ENCODE measurements at places on chromosomes 7 and 10.

DNA sequence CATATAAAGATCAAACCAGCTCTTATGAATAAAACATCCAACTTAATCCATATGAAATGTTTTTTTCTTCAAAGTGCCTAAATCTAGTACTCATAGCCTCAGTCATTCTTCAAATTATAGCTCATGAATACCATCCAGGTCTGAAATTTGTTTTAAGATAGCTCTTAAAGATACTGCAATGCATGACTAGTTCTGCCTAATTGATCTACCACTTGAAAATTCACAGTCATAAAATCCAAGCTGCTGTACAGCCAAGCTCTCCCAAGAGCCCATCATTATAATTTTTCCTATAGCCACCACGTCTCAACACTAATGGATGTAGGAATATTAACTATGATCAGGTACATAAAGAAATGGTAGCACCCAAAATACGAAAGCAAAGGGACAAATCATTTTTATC, 87.9 kb upstream of the RNF148 start:
- DNase-seq = no peak

DNA sequence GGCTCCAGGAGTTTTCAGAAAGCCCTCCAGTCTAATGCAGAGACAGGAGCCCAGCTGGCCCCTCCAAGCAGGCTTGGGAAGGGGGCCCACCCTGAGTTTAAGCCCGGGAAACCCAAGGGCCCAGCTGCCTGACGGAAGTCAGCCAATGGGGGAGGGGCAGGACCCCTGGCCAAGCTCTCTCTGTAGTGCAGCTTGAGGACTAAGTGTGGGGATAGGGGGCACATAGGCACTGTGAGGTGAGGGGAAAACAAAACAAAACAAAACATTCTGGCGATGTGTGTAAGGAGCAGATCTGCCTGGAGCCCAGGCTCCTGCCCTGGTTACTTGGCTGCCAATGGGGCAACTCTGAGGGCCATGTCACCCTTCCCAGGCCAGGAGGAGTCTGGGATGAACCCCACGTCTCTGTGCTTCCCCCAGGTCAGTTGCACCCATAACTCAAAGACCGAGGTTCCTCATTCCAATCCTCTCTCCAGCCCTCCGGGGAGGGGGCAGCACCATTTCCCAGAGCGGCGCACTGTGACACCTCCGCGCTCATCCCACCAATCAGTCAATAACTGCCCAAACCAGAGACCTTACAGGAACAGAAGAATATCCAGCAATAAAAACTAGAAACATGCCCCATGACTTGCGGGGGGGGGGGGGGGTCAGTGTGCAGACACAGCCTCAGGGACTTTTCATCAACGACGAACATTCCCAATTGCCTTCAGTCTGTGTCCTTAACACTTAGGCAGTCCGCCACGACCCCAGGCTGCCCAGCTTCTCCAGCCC, 1.7 kb downstream of the CXCL12 start:
- DNase-seq = no peak

GRCh38 chr10:87966459-87966858, 103.0 kb downstream of the PTEN start:
- no peak for DNase-seq

- DNase-seq = no peak
Observed at GRCh38 chr7:112362053-112362650, 88.1 kb upstream of the IFRD1 start.

- DNase-seq = no peak
Observed at GRCh38 chr7:29194206-29194593, 375 bp upstream of the CHN2 start.

DNA sequence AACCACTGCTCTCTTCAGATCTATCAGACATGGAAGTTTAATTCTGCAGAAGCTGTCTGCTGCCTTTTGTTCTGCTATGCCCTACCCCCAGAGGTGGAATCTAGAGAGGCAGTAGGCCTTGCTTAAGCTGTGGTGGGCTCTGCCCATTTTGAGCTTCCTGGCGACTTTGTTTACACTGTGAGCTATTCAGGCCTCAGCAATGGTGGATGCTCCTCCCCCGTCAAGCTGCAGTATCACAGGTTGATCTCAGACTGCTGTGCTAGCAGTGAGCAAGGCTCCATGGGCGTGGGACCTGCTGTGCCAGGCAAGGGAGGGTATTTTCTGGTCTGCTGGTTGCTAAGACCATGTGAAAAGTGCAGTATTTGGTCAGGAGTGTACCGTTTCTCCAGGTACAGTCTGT, 45.1 kb upstream of the CDK14 start:
- DNase-seq = no peak
